Fibroblast of skin of left quadriceps (primary cell): ENCODE measurements at places on chromosomes 3 and 15.

DNA sequence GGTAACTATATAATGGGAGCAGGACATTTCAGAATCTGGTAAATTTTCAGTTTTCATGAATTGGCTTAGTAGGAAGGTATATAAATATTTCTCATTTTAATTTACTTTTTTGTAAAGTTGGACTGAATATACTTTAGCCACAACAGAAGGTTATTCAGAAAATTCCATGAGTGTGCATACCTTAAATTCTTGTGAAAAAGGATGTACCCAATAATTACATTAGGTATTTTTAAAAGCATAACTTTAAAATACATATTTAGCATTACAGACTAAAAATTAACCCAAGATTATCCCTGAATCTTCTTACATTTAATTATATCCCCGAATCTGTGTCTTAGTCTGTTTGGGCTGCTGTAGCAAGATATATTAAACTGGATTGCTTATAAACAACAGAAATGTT, 24.9 kb upstream of the ATP11B start:
- no peak for DNase-seq

- DNase-seq, result peak; percentile 58
These were observed 97.4 kb upstream of the RBMS3 start for GRCh38 chr3:29183346-29184087.

- no peak for DNase-seq
These were observed 636 bp upstream of the LRRC58 start for GRCh38 chr3:120349855-120350125.

DNA sequence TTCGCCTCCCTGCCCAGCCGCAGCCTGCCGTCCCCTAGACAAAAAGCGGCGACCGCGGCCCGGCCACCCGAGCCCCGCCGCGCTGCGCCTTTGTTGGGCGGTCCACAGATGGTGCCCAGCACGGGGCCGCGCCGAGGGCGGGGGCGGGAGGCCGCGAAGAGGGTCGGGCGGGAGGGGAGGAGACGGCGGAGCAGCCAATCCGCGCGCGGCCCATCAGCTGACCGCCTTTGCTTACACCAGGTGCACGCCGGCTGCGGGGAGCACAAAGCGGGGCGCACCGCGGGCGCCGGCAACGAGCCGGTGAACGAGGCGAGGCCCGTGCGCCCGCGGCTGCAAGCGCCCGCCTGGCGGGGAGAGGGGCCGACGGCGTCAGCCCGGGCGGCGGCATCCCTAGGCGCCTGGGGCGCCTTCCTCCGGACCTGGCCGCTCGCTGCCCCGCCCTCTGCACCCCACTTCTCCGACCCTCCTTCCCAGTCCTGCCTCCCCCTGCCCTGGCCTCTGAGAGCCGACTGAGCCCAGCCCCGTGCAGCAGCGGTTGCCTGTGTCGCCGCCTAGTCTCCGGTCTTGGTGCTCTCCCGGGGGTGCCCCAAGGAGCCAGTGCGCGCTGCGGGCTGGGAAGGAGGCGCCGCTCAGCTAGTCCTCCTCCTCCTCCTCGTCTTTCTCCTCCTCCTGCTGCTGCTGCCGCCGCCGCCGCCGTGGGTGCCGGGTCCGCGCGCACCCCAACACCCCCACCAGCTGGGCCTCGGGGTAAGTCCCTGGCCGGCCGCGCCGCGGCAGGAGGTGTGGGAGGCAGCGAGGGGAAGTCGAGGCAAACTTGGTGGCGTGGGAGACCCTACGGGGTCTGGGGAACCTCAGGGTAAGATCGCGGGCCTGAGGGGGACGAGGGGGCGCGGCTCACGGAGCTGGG, at the start of gene LRRN1:
TSS of gene LRRN1 (plus strand) at position 259 of the 907 bp plus-strand sequence. CDS start 45,211 bp downstream, outside the sequence.
- no peak for DNase-seq

- DNase-seq, result no peak
These were observed 16.2 kb downstream of the ZNF609 start for GRCh38 chr15:64476550-64476949.

- DNase-seq, result no peak
These were observed 51.7 kb downstream of the CHSY1 start for GRCh38 chr15:101200181-101200580.

DNA sequence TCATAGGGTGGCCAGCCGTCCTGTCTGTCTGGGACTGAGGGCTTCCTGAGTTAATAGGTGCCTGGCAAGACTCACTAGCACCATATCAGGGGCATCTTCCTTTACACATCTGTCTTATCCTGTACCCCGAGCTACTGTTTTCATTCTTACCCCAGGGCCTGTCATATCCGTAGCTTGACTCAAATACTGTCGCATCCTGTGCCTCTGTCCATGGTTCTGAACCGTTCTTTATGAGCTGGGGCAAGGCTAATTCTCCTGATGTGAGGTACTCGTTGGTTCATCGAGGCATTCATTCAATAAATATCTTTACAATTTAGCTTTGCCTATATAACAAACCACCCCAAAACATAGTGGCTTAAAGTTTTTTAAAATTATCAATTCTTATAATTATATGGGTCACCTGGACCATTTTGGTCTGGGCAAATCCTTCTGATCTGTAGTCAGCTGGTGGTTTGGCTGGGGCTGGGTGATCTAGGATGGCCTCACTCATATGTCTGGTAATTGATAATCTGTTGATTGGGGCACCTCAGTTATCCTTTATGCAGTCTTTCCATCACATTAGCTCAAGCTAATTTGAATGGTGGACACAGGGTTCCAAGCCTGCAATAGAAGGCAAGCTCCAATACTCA, 121.2 kb downstream of the TLE3 start:
- peak; percentile 34 for DNase-seq

DNA sequence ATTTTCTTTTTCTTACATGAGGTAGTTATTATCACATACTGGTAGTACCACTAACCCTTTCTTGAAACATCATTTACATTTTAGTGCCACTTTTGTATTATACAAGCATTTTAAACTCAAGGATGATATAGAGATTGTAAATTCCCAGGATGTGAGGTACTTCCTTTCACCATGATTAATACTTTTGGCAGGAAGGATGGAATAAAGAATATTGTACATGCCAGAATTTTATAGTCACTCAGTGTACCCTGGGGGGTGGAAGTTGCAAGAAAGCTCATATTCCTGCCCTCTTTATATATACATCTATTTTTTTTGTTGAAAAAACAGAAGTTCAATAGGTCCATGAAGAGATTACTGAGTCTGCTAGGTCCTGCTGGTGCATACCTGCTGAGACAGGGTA, 141.0 kb upstream of the PLSCR5 start:
- peak; percentile 64 for DNase-seq

DNA sequence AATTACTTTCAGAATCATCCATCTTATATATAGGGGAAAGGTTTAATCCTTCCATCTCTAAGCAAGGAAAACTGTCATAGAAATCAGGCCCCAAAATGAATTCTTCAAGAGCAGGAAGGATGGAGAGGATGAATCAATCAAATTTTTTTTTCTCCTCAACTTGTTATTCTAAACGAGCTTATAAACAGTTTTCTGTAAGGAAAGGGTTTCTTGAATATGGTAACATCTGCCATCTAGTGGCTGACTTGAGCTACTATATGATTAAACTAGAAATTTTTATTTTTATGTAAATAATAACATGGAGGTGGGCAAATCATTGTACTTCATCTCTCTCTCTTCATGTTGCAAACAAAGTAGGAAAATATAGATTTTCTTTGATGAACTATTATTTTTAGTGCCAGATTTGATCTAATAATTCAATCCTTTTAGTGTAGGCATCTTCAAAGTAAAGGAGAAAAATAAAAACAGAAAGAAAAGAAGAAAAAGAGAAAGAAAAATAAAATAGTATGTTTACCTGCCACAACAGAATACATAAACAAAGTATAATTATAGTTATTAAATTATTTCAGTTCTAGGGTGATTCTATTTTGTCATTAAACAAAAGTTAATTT, 146.6 kb downstream of the SERPINI1 start:
- DNase-seq, result no peak

DNA sequence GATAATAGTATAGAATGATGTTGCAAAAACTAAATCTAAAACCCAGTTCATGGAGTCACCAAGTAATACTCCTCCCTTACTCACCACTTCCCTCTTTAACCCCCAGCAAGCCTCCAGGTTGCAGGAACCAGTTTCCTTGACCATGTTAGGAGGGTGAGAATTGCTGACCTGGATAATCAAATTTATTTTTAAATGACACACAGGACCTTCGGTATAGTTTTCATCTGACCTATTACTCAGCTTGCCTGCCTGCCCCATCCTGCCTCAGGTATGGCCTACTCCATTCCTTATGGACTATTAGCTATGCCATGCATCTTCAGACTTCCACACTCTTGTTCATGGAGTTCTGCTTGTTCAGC, 883 bp downstream of the RTP4 start:
- DNase-seq, result no peak

DNA sequence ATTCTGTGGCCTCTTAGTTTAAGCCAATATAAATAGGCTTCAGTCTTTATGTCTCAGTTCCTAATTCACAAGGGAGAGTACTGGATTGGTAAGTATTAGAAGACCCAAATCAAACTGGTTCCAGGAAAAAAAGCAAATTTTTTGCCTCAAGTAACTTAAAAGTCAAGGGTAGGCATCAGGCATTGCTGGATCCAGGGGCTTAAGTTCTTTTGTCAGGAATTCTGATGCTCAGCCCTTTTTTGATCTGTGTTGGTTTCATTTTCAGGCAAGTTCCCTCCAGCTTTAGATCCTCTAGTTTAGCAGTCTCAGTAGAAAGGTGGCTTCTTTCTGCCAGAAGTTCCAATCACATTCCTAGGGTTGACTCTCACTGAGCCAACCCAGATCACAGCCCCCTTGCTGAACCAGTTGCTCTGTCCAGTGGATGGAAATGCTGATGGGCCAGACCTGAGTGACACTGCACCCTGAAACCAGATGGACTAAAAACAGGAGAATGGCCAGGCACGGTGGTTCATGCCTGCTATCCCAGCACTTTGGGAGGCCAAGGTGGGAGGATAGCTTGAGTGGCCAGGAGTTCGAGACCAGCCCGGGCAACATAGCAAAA, 253.5 kb downstream of the SHQ1 start:
- no peak for DNase-seq

GRCh38 chr3:8882171-8882593, 81.1 kb downstream of the RAD18 start:
- no peak for DNase-seq

DNA sequence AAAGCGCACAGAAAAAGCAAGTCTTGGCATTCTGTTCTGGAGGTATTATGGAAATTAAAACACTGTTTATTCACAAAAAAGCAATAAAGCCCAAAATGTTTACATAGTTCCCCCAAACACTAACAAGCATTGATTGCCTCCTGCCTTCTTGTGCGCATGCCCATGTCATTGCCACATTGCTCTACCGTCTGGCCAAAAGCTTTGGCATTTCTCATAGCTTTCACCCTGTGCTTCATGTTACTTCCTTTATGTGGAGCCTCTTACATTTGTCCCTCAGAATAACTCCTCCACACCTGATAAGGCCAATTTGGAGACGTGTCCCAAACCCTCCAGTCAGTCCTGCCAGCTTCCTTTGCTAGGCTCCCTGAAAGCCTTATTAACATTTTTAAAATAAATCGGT, 680.8 kb downstream of the GBE1 start:
- no peak for DNase-seq

- DNase-seq, result no peak
These were observed 1003.9 kb upstream of the NR2F2 start for GRCh38 chr15:95326431-95327182.

DNA sequence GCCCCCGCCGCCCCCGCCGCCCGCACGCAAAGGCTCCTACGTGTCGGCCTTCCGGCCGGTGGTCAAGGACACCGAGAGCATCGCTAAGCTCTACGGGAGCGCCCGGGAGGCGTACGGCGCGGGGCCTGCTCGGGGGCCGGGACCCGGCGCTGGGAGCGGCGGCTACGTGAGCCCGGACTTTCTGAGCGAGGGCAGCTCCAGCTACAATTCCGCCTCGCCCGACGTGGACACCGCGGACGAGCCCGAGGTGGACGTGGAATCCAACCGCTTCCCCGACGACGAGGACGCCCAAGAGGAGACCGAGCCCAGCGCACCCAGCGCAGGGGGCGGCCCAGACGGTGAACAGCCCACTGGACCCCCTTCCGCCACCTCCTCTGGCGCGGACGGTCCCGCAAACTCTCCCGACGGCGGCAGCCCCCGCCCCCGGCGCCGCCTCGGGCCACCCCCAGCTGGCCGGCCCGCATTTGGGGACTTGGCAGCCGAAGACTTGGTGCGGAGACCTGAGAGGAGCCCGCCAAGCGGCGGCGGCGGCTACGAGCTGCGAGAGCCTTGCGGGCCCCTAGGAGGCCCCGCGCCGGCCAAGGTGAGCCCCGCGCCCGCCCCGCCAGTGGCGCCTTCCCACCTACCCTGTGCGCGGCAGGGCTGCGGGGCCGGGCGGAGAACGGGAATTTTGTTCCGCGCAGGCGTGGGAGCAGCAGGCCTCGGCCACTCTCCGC, 2.4 kb downstream of the SKOR1 start:
- no peak for DNase-seq

- DNase-seq, result no peak
These were observed 21.0 kb downstream of the BOC start for GRCh38 chr3:113232342-113232741.

GRCh38 chr3:46471371-46471914, 6.7 kb upstream of the LTF start:
- DNase-seq, result no peak

DNA sequence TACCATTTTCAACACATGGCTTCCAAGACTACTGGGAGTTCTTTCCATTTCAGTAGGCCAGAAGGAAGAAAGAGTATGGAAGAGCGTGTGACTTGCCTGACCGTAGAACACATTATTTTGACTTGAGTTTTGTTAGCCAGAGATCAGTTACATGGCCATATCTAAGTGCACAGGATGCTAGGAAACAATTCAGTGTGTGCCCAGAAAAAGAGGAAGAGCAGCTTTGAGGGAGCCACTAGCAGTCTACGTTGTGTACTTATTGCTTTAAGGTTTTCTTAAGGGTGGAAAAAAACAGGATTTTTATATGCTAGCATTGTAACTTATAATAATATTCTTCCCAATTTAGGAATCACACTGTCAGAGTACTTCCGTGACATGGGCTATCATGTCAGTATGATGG, 44.1 kb upstream of the GRAMD1C start:
- no peak for DNase-seq

DNA sequence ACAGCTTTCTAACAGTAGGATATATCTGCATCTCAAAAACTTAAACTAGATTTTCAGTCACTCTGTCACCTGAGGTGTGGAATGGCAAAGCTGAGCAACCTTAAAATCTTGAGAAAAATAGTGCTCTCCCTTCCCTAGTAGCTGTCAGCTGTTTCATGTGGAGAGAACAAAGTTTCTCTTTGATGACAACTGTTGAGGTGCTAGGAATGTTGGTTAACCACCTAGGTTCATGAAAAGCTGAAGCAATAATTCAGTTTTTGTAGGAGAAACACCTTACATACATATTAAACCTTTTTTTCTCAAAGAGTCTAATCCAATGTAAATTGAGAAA, 40.8 kb downstream of the TCF12 start:
- DNase-seq, result no peak

- no peak for DNase-seq
These were observed 20.1 kb downstream of the IFT122 start for GRCh38 chr3:129460155-129460554.

DNA sequence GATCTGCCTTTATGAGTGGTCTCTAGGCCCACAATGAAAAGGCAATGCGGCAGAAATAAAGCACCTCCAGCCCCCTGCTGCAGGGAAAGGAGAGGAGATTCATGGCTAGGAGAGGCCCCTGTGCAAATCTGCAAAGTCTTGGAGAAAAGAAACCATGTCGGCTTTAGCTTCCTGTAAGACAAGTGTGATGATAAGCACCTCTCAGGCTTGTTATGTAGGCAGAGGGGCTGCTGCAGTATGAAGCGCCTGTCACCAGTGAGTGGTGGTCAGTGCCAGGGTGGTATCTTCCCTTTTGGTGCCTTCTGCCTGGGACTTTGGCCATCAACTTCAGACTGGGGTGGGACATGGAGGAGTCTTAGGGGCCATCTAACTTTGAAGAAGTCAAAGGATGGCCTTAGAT, 59.2 kb upstream of the ARHGEF3 start:
- DNase-seq, result no peak
